Fibroblast of mammary gland (primary cell): ENCODE measurements at places on chromosomes 6 and 20.

DNA sequence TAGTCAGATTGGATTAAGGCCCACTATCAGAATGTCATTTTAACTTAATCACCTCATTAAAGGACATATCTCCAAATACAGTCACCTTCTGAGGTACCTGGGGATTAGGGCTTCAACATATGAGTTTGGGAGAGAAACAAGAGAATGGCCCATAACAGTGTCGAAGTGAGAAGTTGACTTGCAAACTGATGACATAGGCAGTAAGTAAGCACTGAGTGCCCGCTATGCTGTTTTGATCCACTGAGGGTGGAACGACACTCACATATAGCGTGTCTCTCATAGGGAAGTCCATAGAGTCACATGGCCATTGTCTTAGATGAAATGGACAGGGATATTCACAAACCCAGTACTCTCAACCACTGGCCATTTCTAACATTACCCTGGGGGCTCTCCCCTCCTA lies 264.2 kb downstream of the SAMD5 start:
- DNase-seq: no peak

DNA sequence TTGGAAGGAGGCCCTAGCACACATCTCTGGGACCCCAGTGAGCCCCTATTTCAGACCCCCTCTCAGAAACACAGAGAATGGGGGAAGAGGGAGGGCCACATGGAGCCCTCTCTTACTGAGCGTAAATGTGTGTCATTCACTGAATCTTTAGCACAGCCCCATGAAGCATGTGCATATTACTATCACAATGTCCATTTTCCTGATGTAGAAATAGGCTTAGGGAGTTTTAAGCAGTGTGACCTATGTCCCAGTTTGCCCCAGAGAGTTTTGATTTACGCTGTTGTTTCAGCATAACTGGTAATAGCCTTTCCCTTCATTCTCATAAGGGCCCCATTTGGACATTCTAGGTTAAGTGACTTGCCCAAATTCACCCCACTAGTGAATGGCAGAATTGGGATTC lies 25.0 kb upstream of the TCP11 start:
- DNase-seq: no peak

- DNase-seq: no peak
Observed at GRCh38 chr20:32063695-32064094, 11.7 kb downstream of the HCK start.

GRCh38 chr6:30272032-30272431 lies 54.7 kb upstream of the TRIM39 start:
- DNase-seq: peak; percentile 17

GRCh38 chr20:64041781-64042053 lies 5.7 kb downstream of the C20orf204 start:
- no peak for DNase-seq

DNA sequence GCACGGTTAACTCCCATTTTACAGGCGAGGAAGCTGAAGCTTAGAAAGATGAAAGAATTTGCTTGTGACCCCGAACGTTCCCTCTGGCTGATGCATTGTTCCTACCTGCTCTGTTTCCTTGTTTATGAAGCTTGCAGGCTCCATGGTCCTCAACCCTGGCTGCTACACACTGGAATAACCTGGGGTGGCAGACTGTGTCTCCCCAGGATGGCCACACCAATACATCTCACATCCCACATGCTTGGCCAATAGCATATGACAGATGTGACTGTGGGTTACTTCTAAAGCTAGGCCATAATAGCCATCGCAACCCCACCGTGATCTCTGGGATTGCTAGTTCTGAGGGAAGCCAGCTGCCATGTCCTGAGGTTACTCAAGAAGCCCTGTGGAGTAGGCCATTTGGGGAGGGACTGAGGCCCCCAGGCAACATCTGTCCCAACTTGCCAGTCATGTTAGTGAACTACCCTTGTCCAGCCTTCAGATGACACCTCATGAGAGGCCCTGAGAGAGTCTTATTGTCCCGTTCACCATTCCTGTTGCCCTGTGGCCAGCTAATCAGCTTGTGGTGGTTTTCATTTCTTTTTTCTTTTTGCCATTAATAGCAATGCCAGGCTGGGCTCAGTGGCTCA lies 6.7 kb upstream of the FAM110A start:
- no peak for DNase-seq

DNA sequence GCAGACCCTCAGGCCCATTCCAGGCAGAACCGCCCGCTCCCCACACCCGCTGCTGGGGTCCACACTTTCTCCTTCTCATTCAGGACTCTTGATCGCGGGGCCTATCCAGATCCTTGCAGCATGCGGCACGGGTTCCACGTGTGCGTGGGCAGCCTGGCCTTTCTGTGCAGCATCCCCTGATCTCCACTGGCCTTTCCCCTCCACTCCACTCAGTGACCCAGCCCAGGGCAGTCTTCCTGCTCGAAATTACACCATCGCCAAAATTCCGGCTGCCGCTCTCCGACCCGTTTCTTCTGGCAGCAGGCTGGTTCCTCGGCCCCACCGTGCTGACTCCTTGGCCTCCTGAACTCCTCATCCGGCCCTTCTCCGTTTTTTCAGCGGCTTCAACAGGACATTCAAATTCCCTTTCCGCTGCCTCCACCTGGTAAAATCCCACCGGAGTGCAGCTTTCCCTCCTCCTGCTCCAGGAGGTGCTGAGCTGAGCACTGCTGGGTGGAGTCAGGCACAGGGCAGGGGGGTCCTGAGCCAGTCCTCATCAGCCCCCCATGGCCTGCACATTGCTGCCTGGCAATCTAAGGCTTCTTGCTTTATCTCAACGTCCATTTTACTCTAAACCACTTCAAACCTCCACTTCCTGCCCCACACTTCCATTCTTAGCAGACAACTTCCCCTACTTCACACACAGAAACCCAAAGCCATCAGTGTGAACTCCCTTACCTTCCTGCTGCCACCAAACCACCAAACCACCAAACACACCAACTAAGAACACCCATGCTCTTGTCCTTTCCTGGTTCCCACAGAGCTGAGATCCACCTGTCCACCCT lies 9.0 kb downstream of the SFT2D1 start:
- no peak for DNase-seq

DNA sequence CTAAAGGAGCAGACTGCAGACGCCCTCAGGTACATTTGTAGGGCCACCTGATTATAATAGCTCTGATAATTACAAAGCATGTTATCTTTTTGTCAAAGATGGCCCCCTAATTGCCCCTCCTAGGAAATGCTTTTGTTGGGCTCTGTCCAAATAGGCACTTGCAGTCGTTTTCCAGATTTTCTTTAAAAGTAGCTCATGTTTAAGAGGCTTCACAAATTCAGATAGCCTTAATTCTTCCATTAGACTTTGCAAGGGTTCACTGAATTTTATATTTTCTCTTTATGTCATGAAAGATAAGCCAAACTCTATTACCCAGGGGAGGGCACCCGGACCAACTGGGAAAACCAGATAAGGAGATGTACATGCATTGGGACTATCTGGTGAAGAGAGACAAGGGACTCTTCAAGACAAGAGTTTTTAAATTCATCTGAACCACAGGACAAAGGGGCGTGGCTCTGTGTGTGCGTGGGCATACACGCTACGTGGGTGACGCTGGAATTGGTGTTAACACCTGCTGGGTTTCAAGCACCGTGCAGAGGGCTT lies 95.6 kb downstream of the TOX2 start:
- no peak for DNase-seq

DNA sequence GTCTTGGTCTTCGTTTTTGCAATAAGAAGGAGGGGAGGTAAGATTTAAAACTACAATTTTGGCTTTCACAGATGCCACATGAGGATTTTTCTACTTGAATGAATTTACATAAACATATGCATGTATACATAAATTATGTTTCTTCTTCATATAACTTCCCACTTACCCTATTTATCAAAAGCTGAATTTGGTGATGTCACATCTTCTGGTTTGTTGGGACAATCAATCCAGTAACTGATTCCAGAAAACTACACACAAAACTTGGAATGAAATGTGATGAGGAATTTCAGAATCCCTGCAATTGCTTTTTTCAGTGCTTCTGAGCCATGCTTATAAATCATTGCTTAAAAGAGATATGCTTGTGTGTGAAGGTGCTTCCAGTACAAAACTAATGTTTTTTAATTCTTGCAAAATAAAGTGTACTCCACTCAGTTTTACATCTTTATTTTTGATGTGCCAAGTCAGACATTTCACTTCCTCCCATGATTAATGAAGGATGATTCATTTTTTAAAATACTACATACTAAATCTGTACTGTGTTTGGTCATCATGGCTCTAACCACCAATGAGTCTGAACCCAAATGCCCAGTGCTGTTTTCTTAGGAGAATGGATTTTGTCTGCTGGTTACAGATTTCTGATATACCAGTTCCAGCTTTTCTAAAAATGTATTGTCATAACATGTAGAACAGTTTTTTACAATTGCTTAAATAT lies 32.1 kb upstream of the RIN2 start:
- DNase-seq: peak; percentile 66

DNA sequence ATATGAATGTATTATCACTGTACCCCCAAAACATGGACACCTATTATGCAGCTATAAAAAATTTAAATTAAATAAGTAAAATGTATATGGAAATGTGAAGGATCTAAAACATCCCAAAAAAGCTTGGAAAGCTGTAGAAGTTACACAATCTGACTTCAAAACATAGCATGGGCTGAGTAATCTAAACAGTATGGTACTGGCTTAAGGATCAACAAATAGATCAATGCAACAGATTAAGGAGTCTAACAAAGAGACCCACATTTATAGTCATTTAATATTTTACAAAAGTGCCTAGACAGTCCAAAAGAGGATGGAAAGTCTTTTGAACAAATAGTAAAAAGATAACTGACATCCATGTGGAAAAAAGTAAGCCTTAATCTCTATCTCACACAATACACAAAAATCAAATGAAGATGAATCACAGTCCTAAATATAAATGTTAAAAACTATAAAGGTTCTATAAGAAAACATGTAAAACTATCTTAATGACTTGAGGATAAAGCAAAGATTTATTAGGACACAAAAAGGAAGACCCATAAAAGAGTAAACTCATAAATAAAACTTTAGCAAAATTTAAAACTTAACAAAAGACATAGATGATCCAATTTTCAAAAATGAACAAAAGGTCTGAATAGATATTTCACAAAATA lies 46.8 kb downstream of the RANBP9 start:
- DNase-seq: peak; percentile 49

DNA sequence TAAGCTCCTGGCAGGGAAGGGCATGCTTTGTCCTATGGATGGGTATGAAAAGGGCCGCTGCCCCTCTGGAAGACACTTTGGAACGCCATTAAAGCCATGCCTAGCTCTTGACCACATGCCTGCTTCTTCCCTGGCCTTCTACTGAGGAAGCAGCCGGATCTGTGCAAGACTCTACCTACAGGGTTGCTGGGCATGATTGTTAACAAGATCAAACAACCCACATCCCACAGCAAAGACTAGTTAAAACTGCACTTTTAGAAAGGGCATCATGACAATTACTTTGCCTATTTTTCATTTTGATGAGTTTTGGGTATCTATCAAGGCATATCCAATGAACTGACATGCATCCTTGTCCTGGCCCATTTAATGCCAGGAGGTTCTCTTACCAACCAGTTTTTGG lies 25.5 kb downstream of the NSFL1C start:
- DNase-seq: no peak

- no peak for DNase-seq
Observed at GRCh38 chr6:42079941-42080464, 29.7 kb downstream of the TAF8 start.

- DNase-seq: no peak
Observed at GRCh38 chr6:158399040-158399700, 86.9 kb downstream of the TULP4 start.

GRCh38 chr6:134739299-134740026 lies 210.4 kb downstream of the ALDH8A1 start:
- peak; percentile 54 for DNase-seq

- DNase-seq: no peak
Observed at GRCh38 chr6:61538801-61539200, 747.2 kb downstream of the KHDRBS2 start.

DNA sequence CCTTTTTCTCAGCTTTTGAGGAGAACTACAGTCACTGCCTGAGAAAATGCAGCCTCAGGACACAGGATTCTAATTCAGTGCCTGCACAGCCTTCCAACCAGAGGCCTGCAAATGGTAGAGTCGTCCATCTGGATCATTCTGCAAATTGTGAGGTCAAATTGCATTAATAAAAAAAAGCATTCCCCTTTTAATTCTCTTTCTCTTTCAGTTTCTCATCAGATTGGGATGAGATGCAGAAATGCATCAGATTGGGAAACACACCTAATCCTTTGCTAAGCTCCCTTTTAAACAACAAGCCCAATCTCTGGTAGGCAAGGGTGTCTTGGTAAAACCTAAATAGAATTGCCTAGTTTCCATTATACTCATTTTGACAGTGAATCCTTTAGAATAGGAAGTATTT lies 838.8 kb downstream of the MAFB start:
- DNase-seq: no peak

- DNase-seq: no peak
Observed at GRCh38 chr6:74277777-74278186, 581.8 kb downstream of the CD109 start.

- no peak for DNase-seq
Observed at GRCh38 chr20:13130707-13131103, 90.4 kb upstream of the ISM1 start.

DNA sequence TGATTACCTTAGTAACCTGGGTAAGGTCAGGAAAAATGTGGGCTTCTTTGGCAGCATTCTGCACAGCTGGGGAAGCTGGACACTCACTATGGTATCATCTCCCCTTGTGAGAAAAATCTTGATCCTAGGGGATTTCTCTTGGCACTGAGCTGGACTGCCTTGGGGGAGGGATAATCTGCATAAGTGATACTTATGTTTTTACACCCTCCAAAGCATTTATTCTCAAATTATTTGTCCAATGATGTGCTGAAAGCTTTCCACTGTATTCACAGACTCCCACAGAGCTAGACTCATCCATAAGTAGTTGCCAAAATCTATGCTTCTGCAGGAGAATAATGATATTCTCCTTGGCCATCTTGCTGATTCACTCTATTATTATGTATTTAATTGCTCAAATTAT lies 121.5 kb upstream of the CNR1 start:
- peak; percentile 75 for DNase-seq

GRCh38 chr6:154453329-154453728 lies 57.2 kb downstream of the CNKSR3 start:
- DNase-seq: no peak

DNA sequence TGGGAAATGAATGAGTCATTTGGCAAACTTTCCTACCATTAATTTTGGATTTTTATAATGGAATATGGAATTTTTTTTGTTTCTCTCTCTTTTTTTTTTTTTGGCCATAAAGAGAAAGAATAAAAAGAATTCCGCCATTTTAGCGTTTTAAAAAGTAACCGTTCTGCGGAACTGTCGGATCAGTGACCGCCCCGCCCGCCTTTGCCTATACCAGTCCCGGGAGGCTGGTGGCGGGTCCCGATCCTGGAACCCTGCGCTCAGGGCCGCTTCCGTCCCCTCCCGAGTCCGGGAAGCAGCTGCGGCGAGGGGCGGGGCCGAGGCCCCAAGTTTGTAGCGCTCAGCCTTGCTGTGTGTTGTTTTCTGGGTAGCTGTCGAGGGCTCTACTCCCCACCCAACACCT lies 609 bp downstream of the L3MBTL1 start:
- no peak for DNase-seq

- DNase-seq: no peak
Observed at GRCh38 chr6:80158478-80158989, 52.1 kb downstream of the BCKDHB start.
